ENCODE measurements at places on chromosomes 13 and 19. TPM values are rescaled to one million over a fixed set of nuclear protein-coding genes. Genes with fewer than 3 reads are reported as not detected.
A peak's percentile ranks its signal among the peaks of the same experiment; 100 is the strongest.

Gene C1QTNF9
- total RNA-seq, result 2.1 TPM

Gene ZNF546
- 6.9 TPM for total RNA-seq

Gene CYP2A7
- not detected for total RNA-seq

Gene SSBP4
- total RNA-seq, result 24.7 TPM

DNA sequence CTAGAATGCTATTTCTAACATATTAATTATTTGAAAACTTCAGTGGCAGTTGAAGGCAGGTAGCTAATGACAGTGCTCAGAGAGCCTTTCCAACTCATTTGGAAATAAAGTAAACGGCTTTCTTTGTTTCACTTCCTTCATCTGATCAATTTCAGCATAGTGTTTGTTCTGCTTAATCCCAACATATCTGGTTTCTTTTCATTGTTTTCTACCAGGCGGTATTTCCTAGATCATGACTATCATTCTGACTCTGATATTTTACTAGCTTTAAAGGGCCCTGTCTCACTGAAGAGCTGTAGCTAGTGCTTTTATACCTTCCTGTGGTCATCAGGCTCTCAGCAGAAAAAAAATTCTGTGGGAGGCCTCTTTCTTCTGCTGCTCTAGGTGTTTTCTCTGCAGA lies 178.6 kb downstream of the RBM26 start:
- DNase-seq, result no peak
- no peaks in the 10 kb centered on the region for H3K36me3 ChIP-seq
- no peak overlapping the region for H3K4me3 ChIP-seq
- no peak overlapping the region for H3K27ac ChIP-seq

GRCh38 chr13:20512042-20512683 lies 13.5 kb downstream of the CRYL1 start:
- no peaks in the 10 kb centered on the region for H3K27me3 ChIP-seq
- no peaks in the 10 kb centered on the region for H3K4me1 ChIP-seq
- no peak overlapping the region for H3K27ac ChIP-seq
- H3K4me3 ChIP-seq, result no peak overlapping the region
- no peaks in the 10 kb centered on the region for H3K36me3 ChIP-seq
- no peak for DNase-seq

DNA sequence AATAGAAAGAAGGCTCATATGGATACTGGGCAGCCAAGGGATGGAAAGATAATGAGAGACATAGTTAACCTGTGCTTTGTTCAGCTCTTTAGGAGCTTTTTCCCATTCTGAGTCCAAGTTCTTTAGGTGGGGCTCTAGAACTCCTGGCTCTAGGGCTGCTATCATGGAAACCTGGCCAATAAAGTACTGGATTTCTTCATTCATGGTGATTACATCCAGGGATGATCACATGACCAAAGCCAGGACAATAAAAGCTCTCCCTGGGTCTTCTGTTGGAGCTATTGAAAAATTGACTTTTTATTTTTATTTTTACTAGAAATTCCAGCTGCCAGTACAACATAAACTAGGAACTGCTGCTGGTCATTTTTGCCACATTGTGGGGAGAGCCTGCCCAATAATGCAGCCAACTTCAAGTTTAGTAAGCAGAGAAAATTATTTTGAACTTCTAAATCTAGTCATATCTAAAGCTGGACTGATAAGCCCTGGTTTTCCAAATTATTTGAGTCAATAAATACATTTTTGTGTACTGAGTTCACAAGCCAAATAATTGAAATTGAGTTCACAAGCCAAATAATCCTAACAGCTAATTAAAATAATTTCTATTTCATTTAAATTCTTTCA lies 224.9 kb upstream of the STARD13 start:
- no peaks in the 10 kb centered on the region for H3K27me3 ChIP-seq
- H3K27ac ChIP-seq, result peak overlapping the region; percentile 81
- peaks cover 21% of the 10 kb centered on the region for H3K4me1 ChIP-seq
- H3K36me3 ChIP-seq, result no peaks in the 10 kb centered on the region
- no peak overlapping the region for H3K4me3 ChIP-seq
- no peak for DNase-seq

- H3K4me1 ChIP-seq, result peaks cover 42% of the 10 kb centered on the region
- H3K36me3 ChIP-seq, result no peaks in the 10 kb centered on the region
- H3K27me3 ChIP-seq, result no peaks in the 10 kb centered on the region
These were observed 1.4 kb upstream of the PLIN4 start for GRCh38 chr19:4519521-4520277.

DNA sequence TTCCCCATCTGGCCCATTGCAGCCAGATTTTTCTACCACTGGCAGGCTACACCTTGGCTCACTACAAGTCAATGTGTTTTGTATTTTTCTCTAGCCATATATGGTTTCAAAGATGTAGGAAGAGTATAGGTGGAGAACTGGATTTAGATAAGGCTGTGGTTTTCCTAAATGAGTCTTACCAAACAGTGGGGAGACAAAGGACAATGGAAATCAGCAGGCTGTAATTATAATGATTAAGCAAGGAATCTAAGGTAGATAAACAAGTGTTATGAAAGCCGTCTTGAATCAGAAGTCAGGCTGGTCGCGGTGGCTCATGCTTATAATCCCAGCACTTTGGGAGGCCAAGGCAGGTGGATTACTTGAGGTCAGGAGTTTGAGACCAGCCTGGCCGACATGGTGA lies 11.2 kb downstream of the IGFL1 start:
- no peak overlapping the region for H3K27ac ChIP-seq
- no peaks in the 10 kb centered on the region for H3K36me3 ChIP-seq
- DNase-seq, result no peak
- no peaks in the 10 kb centered on the region for H3K4me1 ChIP-seq
- H3K4me3 ChIP-seq, result no peak overlapping the region

GRCh38 chr13:83515268-83516015 lies 366.8 kb downstream of the SLITRK1 start:
- no peaks in the 10 kb centered on the region for H3K4me1 ChIP-seq
- H3K27me3 ChIP-seq, result no peaks in the 10 kb centered on the region
- H3K36me3 ChIP-seq, result no peaks in the 10 kb centered on the region
- H3K27ac ChIP-seq, result no peak overlapping the region

GRCh38 chr19:50486823-50487515 lies 10.3 kb upstream of the GARIN5A start:
- peaks cover 13% of the 10 kb centered on the region for H3K4me1 ChIP-seq
- DNase-seq, result peak; percentile 76
- no peaks in the 10 kb centered on the region for H3K27me3 ChIP-seq
- H3K36me3 ChIP-seq, result no peaks in the 10 kb centered on the region
- H3K4me3 ChIP-seq, result no peak overlapping the region

DNA sequence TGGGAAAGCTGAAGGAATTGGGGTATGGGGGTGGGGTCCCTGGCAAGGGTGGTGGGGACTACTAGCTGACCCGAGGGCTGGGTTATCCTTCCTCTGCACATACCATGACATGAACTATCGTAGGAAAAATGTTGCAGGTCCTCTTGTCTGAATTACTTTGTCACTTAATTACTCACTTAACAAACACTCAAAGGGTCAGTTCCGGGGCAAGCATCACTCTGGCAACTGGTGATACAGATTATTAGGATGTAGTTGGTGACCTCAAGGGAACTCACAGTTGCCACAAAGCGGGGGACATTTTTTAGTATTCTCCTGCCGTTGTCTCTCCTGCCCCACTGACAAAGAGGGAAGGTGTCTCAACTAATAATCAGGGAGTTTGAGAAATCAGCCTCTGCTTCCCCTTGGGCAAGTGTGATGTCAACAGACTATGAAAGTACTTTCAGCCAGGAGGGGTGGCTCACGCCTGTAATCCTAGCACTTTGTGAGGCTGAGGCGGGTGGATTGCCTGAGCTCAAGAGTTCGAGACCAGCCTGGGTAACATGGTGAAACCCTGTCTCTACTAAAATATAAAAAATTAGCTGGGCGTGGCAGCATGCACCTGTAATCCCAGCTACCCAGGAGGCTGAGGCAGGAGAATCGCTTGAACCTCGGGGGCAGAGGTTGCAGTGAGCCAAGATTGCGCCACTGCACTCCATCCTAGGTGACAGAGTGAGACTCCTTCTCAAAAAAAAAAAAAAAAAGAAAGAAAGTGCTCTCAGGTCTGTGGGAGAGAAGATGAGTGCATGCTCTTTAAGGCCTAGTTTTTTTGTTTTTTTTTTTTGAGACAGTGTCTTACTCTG lies 10.3 kb downstream of the DNAJB1 start:
- H3K27ac ChIP-seq, result no peak overlapping the region
- H3K4me3 ChIP-seq, result no peak overlapping the region
- H3K4me1 ChIP-seq, result peaks cover 8% of the 10 kb centered on the region

DNA sequence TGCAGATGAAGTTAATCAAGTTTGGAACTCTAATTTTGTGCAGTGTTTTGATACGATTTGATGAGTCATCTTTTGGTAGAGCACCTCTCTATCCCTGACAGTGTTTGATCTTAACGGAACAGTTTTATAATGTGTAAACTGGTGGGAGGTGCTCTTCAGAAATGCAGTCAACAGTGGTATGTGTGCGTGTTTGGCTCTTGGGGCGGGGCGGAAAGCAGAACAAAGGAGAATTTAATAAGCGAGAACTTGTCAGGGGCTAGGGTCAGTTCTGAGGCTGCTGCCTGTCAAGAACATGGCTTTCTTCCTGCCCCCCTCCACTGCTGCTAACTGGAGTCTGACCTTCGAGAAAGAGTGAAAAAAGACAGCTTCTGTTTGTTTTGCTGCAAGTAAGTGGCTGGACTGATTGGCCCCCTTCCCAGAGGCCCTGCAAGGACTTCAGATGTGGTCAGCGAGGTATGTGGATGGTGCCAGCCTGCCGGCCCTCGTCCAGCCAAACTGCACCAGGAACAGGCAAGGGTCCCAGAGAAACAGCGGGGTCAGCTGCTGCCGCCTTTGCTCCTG lies 40.8 kb downstream of the BBC3 start:
- H3K4me1 ChIP-seq, result peaks cover 9% of the 10 kb centered on the region
- peak; percentile 7 for DNase-seq
- no peaks in the 10 kb centered on the region for H3K27me3 ChIP-seq

GRCh38 chr13:40637643-40638042 lies 28.8 kb downstream of the FOXO1 start:
- H3K4me1 ChIP-seq, result peaks cover 82% of the 10 kb centered on the region
- DNase-seq, result no peak
- peak overlapping the region; percentile 75 for H3K27ac ChIP-seq
- H3K27me3 ChIP-seq, result no peaks in the 10 kb centered on the region
- H3K4me3 ChIP-seq, result no peak overlapping the region

DNA sequence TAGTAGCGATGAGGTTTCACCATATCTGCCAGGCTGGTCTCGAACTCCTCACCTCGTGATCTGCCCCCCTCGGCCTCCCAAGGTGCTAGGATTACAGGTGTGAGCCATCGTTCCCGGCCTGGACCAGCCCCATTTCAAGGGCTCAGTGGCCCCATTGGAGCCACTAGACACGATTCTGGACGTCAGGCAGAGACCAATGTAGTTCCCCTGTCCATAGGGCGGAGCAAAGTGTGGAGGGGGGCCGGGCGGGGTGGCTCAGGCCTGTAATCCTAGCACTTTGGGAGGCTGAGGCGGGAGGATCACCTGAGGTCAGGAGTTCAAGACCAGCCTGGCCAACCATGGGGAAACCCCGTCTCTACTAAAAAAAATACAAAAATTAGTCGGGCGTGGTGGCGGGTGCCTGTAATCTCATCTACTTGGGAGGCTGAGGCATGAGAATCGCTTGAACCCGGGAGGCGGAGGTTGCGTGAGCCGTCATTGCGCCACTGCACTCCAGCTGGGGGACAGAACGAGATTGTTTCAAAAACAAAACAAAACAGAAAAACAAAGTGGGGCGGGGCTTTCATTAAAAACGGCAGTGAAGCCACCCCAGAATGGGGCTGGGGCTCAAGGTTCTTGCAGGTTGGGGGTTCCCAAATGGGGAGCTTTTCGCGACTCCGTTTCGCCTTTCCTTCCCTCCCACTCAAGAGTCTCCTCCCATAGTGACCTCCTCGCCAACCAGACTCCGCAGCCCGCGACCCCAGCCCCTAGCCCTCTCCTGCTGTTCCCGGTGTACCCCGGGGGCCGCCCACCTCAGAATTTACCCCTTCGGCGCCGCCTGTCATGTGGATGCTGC lies 758 bp upstream of the TECR start:
- no peaks in the 10 kb centered on the region for H3K27me3 ChIP-seq
- peak overlapping the region; percentile 98 for H3K27ac ChIP-seq
- DNase-seq, result no peak
- no peaks in the 10 kb centered on the region for H3K36me3 ChIP-seq
- peak overlapping the region; percentile 84 for H3K4me3 ChIP-seq
- H3K4me1 ChIP-seq, result peaks cover 24% of the 10 kb centered on the region
